Ovary (tissue), 10 donors: ENCODE measurements at places on chromosomes 6 and 20. TPM values are rescaled to one million over a fixed set of nuclear protein-coding genes. Genes with fewer than 3 reads are reported as not detected.

DNA sequence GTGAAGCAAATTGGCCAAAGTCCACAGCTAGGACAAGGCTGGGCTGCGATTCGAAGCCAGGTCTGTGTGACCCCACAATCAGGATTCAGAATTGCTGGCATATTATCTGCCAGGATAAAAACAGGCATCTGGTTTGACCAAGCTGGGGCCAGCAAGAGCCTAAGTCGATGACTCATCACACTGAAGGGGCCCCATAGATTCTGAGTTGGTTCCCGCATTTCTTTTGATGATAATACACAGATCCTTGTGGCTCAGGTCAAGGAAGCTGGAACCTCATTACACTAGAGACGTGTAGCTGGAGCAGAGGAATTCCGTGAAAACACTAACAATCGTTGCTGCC, 6.5 kb downstream of the KCNB1 start:
- DNase-seq, result no peak
- no peak overlapping the region for H3K4me3 ChIP-seq
- H3K36me3 ChIP-seq, result no peaks in the 10 kb centered on the region
- H3K27me3 ChIP-seq, result no peaks in the 10 kb centered on the region

The OSER1 gene
- total RNA-seq, result 31.8 TPM

GRCh38 chr20:49275636-49276035, 2.2 kb downstream of the ZNFX1 start:
- DNase-seq, result no peak
- H3K4me1 ChIP-seq, result peaks cover 10% of the 10 kb centered on the region
- no peak overlapping the region for H3K27ac ChIP-seq
- H3K4me3 ChIP-seq, result no peak overlapping the region

The AVP gene
- total RNA-seq, result not detected

The HSF2 gene
- total RNA-seq, result 14.0 TPM

- no peak overlapping the region for H3K27ac ChIP-seq
- no peaks in the 10 kb centered on the region for H3K27me3 ChIP-seq
- DNase-seq, result no peak
- H3K36me3 ChIP-seq, result no peaks in the 10 kb centered on the region
- H3K4me3 ChIP-seq, result no peak overlapping the region
Measured at GRCh38 chr6:138847884-138848283, 52.0 kb downstream of the ECT2L start.

DNA sequence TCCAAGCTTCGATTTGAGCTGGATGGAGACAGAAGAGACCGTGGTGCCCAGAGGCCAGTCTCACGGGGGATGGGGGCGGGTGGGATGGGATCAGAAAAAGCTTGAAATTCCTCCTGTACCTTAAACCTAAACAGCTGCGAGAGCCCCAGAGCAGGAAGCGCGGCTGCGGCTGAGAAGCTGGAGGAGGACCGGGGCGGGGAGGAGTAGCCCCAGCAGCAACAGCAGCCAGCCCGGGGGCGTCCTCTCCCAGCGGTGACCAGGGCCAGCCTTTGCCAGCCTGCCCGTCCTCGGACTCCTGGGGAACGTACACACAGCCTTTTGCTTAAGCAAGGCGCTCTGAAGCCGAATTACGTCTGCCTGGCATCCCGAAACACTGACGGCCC, 17.4 kb upstream of the PRDM13 start:
- peaks cover 3% of the 10 kb centered on the region for H3K4me1 ChIP-seq
- H3K27ac ChIP-seq, result no peak overlapping the region
- H3K27me3 ChIP-seq, result no peaks in the 10 kb centered on the region
- peak overlapping the region; percentile 39 for H3K4me3 ChIP-seq
- no peaks in the 10 kb centered on the region for H3K36me3 ChIP-seq

- H3K27ac ChIP-seq, result no peak overlapping the region
- no peak overlapping the region for H3K4me3 ChIP-seq
- DNase-seq, result peak; percentile 12
- H3K36me3 ChIP-seq, result no peaks in the 10 kb centered on the region
- H3K27me3 ChIP-seq, result no peaks in the 10 kb centered on the region
Measured at GRCh38 chr20:38138086-38138778, 26.8 kb downstream of the TGM2 start.

GRCh38 chr20:45768479-45768878, 23.2 kb downstream of the WFDC3 start:
- no peaks in the 10 kb centered on the region for H3K36me3 ChIP-seq
- no peak overlapping the region for H3K27ac ChIP-seq
- no peak for DNase-seq
- H3K4me1 ChIP-seq, result peaks cover 3% of the 10 kb centered on the region

DNA sequence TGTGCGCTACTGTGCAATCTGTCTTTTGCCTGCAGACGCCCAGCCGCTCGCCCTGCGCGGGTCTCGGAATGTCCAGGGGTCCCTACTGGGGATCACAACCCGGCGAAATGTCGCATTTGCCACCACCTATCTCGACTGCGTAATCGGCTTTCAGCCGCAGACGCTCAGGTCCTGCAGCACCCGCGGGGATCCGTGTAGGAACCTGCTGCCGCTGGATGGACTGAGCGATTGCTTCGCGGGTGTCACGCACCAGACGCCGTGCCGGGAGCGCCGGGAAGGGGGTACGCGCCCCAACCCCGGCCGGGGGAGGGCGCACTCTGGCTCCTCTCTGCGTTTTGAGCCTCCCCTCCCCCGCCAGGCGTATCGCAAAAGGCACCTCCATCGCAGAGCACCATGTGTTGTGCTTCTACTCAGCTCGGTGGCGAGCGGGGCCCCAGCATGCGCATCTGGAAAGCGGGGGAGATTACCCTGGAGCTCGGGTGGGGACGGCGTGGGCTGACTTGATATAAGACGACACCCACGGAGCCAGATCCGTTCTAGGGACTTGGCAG, 747 bp upstream of the PTPRA start:
- no peak overlapping the region for H3K27ac ChIP-seq
- peak overlapping the region; percentile 79 for H3K4me3 ChIP-seq
- peaks cover 5% of the 10 kb centered on the region for H3K4me1 ChIP-seq
- peak; percentile 26 for DNase-seq
- no peaks in the 10 kb centered on the region for H3K36me3 ChIP-seq

DNA sequence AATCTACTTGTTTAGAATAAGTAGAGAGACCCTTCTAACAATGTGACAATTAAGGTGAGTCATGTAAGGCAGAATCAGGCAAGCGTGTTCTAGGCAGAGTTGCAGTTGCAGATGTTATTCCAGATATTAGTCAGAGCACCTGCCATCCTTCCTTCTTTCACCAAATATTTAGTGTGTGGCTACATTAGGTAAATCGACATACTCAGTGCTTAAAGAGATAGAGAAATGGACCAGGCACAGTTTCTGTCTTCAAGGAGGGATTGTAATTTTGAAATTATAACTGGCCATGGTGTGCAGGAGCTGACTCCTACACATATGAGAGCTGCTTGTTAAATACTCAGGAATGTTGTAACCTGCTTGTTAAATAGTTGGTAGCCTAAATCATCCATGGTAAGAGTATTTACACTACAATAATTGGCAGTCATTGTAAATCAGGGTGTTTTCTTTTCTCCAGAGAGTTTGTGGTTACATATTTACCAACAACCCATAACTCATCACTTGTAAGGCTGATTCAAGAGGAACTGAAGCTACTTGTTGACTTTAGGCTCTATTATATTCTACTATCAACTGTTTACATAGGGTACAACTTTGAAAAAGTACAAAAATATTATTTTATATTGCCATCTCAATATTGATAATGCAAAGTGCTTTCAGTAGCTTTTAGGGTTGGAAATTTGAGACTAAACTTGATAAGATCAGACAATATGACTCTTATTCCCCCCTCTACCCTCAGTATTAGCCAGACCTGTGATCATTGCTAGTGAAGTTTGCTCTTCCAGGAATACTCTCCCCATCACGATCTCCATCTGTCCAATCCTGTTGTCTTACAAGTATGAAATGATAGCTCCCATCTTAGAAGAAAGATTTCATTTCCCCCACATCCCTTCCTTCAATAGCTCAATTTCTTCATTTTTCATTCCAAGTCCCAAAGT, 607.1 kb downstream of the COL12A1 start:
- no peaks in the 10 kb centered on the region for H3K36me3 ChIP-seq

- no peak overlapping the region for H3K27ac ChIP-seq
- DNase-seq, result no peak
- no peaks in the 10 kb centered on the region for H3K36me3 ChIP-seq
- peaks cover 8% of the 10 kb centered on the region for H3K4me1 ChIP-seq
- peak overlapping the region; percentile 48 for H3K4me3 ChIP-seq
Measured at GRCh38 chr20:38926934-38927616, 858 bp downstream of the FAM83D start.

DNA sequence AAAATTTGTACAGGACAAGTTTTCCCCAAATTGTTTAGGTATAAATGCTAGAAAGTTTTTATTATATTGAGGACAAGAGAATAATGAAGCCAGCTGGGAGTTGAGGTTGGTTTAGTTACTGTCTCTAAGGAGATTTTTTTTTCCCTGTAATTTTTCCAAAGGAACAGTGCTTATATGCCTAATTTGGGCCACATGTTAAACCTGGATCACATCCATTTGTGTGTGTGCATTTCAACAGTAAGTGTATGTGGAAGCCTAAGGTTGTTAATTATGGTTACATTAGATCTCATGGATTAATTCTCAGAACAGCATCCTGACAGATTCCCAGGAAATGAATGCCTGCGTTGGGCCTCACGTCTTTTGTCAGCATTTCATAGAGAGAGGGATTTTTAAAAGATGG, 4.5 kb downstream of the IGF2R start:
- peaks cover 30% of the 10 kb centered on the region for H3K4me1 ChIP-seq
- H3K27me3 ChIP-seq, result no peaks in the 10 kb centered on the region
- no peak overlapping the region for H3K27ac ChIP-seq
- no peak overlapping the region for H3K4me3 ChIP-seq
- H3K36me3 ChIP-seq, result no peaks in the 10 kb centered on the region
- DNase-seq, result no peak

The MUC22 gene
- not detected for total RNA-seq

- no peaks in the 10 kb centered on the region for H3K36me3 ChIP-seq
- no peak overlapping the region for H3K27ac ChIP-seq
- H3K27me3 ChIP-seq, result no peaks in the 10 kb centered on the region
Measured at GRCh38 chr6:11389977-11390376, 147.6 kb upstream of the TMEM170B start.

DNA sequence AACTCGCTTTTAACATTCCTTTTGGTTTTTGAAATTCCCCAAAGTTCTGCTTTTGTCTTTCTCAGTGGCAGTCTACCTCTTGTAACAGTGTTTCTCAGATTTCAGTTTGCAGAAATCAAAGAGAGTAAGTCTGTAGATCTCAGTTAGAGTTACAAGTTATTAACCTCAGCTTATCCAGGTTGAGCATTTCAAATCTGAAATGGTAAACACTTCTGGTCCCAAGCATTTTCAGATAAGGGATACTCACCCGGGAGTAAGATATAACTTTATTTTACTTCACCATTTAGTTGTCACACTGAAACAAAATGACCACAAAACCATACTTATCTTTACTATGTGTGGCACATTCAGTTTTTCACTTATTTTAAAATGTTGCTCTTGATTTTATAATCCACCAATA, 9.8 kb downstream of the ZNF292 start:
- H3K27ac ChIP-seq, result no peak overlapping the region
- no peaks in the 10 kb centered on the region for H3K27me3 ChIP-seq
- no peaks in the 10 kb centered on the region for H3K36me3 ChIP-seq
- no peak for DNase-seq

The CTNNBL1 gene
- 21.0 TPM for total RNA-seq

GRCh38 chr6:158737082-158737709, 82.0 kb downstream of the EZR start:
- no peak overlapping the region for H3K4me3 ChIP-seq
- H3K36me3 ChIP-seq, result no peaks in the 10 kb centered on the region
- no peak overlapping the region for H3K27ac ChIP-seq

The NNAT gene
- total RNA-seq, result not detected

- H3K4me3 ChIP-seq, result peak within 1 kb of the TSS; percentile 78
- H3K36me3 ChIP-seq, result no peaks in the 10 kb centered on the region
- no peaks in the 10 kb centered on the region for H3K27me3 ChIP-seq
- H3K4me1 ChIP-seq, result peaks cover 5% of the 10 kb centered on the region
- DNase-seq, result peak; percentile 78
Measured at GRCh38 chr6:7107578-7108195, at the start of gene RREB1. Gene RREB1, plus strand, starts transcription at chr6:7107961. Its CDS starts 73,951 bp downstream, at chr6:7181912.

DNA sequence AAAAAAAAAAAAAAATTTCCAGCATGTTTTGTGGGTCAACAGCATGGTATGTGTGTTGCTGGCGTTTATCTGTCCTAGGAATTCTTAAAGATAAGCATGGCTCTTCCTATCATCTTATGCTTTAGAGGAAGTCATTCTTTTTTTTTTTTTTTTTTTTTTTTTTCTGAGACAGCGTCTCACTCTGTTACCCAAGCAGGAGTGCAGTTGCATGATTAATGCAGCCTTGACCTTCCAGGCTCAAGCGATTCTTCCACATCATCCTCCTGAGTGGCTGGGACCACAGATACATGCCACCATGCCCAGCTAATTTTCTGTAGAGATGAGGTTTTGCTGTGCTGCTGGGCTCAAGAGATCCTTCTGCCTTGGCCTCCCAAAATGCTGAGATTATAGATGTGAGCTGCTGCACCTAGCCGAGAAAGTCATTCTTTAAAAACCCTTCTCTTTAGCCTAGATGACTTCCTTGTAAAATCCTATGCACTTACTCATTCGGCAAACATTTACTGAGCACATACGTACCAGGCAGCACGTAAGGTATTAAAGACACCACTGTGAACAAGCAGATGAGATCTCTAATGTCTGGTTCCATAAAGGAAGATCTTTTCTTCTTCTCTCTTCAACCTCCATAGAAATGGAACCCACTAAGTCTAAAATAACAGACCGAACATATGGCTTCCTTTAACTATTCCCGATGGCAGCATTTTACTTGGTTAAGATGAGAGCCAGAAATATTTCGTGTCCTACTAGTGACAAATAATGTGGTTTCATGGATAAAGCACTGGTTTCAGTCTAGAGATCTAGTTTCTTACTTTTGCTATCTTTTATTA, 122.4 kb downstream of the RIN2 start:
- DNase-seq, result no peak
- no peaks in the 10 kb centered on the region for H3K36me3 ChIP-seq
- no peak overlapping the region for H3K4me3 ChIP-seq

GRCh38 chr6:39902136-39902535, 32.1 kb downstream of the MOCS1 start:
- no peak for DNase-seq
- no peaks in the 10 kb centered on the region for H3K27me3 ChIP-seq
- no peaks in the 10 kb centered on the region for H3K36me3 ChIP-seq
- H3K4me3 ChIP-seq, result no peak overlapping the region
- no peaks in the 10 kb centered on the region for H3K4me1 ChIP-seq

The ADGB gene
- total RNA-seq, result not detected

GRCh38 chr6:144922120-144922722, 637.1 kb downstream of the UTRN start:
- DNase-seq, result no peak
- H3K27me3 ChIP-seq, result no peaks in the 10 kb centered on the region
- H3K36me3 ChIP-seq, result no peaks in the 10 kb centered on the region
- no peak overlapping the region for H3K27ac ChIP-seq

DNA sequence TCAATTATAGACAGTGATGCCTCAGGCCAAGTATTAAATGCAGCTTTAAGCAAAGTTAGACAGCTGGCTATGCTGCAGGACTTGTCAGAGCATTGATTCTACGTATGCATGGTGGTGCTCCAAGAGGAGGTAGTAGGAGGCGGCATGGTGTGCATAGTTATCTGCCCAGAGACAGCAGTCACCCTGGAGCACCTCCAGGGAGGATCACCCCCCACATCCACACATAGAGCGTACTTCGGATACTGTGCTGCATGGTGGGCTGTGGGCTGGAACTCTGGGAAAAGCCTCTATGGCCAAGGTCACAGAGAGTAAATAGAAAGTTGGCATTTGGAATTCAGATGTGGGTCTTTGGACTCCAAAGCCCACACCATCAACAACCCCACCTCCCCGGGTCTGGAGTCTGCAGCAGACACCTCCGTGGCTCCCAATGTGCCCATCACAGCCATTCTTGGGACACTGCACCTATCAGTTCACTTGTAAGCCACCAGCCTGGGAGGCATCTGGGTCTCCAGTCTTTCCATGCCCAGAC, 64.5 kb upstream of the STX16 start:
- no peak overlapping the region for H3K4me3 ChIP-seq
- H3K36me3 ChIP-seq, result no peaks in the 10 kb centered on the region
- DNase-seq, result no peak
- H3K27ac ChIP-seq, result no peak overlapping the region
